ENCODE measurements at places on chromosomes 13 and 19.

- DNase-seq = no peak
These were observed 110.2 kb downstream of the KLF5 start for GRCh38 chr13:73168953-73169401.

DNA sequence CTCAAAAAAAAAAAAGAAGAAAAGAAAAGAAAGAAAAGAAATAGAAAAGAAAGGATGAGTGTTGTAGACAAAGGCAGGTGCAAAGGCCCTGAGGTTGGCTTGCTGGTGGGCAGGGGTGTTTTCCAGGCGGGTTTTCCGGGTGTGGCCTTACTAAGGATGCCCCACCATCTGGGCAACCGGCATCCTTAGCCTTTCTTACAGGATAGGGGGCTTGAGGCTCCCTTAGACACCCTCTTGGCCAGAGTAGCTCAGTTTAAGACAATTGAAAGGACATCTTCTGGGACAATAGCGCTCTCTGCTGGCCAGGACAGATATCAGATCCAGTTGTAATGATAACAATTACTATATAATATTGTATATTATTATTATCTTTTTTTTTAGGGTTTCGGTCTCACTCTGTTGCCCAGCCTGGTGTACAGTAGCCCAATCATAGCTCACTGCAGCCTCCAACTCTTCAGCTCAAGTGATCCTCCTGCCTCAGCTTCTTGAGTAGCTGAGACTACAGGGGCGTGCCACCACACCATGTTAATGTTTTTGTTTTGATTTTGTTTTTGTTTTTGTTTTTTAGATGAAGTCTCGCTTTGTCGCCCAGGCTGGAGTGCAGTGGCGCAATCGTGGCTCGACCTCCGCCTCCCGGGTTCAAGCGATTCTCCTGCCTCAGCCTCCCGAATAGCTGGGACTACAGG is 1.4 kb upstream of the QTRT1 start:
- peak; percentile 80 for DNase-seq

DNA sequence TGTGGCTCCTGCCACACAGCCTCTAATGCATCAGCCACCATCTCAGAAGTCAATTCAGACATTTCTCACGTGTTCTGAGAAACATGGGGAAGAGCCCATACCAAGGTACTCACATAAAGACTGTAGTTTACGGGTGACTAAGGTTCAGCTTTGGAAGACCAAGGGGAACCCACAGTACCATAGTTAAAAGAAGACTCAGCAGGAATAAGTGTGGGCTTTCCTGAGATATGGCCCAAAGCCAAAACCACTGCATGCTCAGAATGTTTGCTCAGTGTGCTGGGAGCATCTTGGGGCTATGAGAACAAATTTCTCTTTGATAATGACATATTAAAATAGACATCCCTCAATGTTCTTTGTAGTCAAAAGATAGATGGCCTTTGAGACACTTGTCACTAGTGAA is 283.8 kb downstream of the DCT start:
- no peak for DNase-seq

- DNase-seq = no peak
These were observed 68.2 kb upstream of the PCDH9 start for GRCh38 chr13:67298297-67298696.

DNA sequence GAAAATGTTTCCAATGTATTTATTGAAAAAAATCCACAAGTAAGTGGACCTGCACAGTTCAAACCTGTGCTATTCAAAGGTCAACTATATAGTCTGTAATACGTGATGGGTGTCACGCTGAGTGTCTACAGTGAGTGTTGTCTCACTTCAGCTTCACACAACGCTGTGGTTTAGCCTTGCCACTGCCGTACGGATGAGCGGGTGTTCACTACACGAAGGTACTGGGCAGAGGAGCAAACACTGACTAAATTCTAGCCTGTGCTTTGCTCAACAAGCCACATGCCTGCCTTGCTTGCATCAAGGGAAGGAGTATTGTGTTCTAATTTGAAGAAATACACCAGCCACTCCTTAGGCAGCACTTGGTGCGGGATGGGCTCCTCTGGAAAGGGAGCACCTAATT is 3.4 kb upstream of the FFAR3 start:
- DNase-seq = no peak

DNA sequence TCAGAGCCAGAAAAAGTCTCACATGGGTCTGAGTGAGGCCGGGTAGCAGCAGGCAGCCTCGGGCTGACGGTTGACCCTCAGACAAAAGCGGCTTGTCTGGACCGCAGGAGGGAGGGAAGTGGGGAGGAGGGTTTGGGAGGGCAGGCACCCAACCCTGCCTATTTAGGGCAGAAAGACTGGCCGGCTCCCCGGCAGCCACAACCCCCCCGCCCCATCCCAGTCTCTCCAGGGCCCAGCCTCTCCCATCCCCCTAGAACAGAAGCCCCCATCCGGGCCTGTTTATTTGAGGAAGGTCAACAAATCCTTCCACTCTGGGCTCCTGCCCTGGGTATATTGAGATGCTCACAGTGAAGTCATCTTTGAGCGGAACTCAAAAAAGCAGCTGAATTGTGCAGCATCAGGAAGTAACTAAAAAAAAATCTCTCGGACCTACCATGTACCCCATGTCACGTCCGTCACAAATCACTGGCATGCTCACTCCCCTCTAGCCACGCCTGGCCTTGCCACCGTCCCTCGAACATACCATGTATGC is 6.3 kb downstream of the DACT3 start:
- DNase-seq = no peak

- no peak for DNase-seq
These were observed 26.2 kb upstream of the CD33 start for GRCh38 chr19:51198641-51199040.

- no peak for DNase-seq
These were observed 229.6 kb upstream of the HTR2A start for GRCh38 chr13:47126432-47126831.

- no peak for DNase-seq
These were observed 38.8 kb upstream of the ALOX5AP start for GRCh38 chr13:30696278-30697176.

DNA sequence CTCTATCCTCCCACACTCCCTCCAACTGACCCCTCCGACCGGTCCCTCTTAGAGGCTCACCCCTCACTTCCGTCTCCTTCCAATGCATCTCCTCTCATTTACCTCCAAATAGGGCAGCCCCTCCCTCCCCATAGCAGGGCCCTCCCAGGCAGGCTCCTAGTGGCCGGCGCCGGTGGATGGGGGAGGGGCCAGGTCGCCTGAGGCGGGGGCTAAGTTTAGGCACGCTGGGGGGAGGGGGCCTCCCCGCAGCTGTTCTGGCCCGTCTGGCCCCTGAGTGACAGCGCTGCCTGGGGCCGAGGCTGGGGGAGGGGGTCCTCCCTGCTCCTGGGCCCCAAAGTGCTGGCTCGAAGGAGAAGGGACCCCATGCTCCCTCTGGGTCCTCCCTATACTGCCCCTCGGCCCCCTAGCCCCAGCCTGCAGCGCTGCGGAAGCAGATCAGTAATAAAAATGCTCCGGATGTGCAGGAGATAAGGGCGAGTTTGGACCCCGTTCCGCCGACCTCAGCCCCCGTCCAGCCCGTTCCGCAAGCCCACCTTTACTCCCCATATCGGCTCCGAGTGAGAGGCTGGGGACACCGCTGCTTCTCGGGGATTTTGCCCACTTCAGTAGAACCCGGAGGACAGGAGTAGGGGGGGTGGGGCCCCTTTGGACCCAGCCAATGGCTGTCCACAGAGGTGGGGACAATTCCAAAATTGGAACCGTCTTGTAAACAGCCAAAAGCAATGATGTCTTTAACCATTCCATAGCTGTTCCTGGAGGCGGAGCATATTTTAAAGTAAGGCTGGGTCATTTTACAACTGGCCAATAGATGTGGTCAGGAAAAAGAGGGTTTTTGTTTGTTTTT is 4.0 kb downstream of the RTN2 start:
- DNase-seq = no peak

DNA sequence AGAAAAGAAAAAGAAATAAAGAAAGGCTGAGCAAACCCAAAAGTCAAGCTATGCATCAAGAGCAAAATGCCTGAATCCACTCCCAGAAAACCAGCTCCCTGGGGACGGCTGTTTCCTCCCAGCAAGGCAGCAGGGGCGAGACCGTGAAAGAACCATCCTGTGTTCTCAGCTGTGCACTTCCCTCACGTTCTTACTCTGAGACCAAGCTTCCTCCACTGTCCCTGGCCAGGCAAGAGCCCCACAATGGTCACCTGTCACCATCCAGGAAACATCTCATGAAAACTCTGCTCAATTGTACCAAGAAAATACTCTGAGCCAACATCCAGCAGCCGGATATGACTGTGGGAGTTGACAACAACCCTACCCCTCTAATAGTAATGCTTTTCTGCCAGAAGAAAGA is 22.9 kb downstream of the RAB20 start:
- DNase-seq = no peak

- peak; percentile 38 for DNase-seq
These were observed 84.0 kb downstream of the MZT1 start for GRCh38 chr13:72643311-72643989.

DNA sequence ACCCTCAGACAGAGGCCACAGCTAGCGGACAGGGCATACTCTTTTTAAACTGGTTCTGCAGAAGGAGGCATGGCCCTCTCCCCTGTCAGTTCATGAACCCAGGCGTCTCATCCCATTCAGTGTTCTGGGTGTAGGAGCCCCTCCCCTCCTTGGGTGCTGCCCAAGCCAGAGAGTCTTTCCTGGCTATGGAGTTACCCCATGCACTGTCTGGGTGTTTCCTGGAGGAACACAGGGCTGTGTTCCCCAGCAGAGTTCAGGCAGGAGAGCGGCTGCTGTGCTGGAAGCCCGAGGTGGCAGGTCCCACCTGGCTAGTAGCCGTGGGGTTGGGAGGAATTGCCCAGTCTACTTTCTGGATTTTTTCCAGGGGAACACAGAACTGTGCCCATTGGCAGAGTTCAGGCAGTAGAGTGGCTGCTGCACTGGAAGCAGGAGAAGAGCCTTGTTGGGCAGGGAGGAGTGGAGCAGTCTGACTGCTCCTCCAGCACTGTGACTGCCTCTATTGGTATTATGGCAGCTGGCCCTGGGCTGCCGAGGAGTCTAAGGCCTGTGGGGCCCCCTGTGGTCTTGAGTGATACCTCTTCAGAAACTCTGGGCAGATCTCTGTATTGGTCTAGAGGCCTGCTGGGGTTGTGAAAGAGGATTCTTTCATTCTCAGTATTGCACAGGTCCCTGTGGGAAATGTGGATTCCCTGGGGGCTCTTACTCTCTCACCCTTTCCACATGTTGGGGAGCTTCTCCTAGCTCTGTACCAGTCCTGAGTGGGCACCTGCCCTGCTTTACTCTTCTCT is 168.3 kb downstream of the PCDH20 start:
- no peak for DNase-seq

DNA sequence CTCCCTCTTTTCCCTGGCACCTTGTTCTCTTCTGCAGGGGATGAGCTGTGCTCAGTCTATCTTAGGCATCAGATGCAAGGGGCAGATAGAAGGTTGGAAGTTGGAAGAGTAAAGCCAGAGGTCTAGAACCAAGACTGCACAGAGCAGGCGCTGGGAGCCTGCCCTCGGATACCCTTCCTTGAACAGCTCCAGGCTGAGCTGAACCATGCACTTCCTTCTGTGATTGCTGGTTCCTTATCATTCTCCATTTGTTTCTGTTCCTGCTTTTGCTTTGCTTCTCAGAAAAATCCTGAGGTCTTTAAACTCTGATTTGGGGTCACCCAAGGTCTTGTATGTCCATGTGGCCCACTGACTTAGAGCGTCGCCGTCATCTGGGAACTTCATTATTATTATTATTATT is 36.3 kb downstream of the ARHGEF18 start:
- DNase-seq = no peak

GRCh38 chr13:107395927-107396662 is 819.2 kb downstream of the LIG4 start:
- DNase-seq = no peak

- no peak for DNase-seq
These were observed 17.7 kb upstream of the KLF5 start for GRCh38 chr13:73040968-73041596.

GRCh38 chr19:15042003-15042402 is 7.3 kb upstream of the CASP14 start:
- no peak for DNase-seq

GRCh38 chr19:33777351-33777750 is 19.3 kb upstream of the KCTD15 start:
- DNase-seq = no peak

DNA sequence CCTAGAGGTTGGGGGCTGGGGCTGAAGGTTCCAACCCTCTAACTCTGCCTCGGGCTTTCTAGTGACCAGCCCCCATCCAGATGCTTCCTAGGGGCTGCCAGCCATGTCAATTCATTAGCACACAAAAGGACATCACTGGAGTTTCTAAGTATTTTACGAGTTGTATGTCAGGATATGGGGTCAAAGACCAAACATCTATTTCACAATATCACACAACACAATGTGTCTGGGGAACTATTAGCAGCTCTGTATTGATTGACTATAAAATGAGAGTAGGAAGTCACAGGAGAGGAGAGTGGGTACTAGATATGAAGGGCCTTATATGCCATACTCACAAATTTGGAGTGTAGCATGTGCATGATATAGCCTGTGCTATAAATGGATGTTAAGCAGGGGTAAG is 42.1 kb downstream of the LPAR6 start:
- DNase-seq = no peak

DNA sequence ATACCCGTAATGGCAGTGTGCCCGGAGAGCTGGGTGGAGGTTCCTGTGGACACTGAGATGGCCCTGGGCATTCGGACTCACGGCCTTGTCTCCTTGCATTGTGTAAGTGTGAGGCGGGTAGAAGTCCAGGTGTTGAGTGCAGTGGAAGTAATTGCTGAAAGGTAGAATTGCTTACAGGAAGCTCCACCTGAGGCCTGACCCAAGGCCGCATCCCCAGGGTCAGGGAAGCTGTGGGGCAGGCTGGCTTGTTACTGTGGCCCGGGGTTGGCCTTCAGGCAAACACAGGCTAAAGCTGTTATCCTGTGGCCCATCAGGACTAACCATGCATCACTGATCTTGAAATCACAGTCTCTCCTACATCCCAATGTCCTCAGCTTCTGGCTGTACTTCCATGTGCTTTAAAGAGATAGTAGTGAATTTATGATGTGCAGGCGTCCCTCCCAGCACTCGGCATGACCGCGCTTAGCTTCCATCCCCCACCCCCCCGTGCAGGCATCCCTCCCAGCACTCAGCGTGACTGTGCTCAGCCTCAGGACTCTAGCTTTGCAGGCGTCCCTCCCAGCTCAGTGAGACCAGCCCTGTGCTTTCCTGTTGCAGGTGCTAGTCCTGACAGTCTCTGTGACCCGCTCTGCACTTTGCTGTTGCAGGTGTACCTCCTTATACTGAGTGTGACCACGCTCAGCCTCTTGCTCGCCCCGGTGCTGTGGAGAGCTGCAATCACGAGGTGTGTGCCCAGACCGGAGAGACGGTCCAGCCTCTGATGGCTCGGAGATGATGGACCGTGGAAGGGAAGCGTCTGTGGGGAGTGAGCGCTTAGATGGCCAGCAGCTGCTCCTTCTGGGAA is 35.6 kb upstream of the TFDP1 start:
- no peak for DNase-seq

- no peak for DNase-seq
These were observed 101.5 kb downstream of the HS6ST3 start for GRCh38 chr13:96191367-96191766.
